ENCODE measurements at places on chromosomes 5 and 9. TPM values are rescaled to one million over a fixed set of nuclear protein-coding genes. Genes with fewer than 3 reads are reported as not detected.

PCDHGA10 gene
- 1.2 TPM for polyA plus RNA-seq

UBTD2 gene
- 5.3 TPM for polyA plus RNA-seq

- no peak for DNase-seq
Observed at GRCh38 chr5:73722231-73722630, 96.2 kb downstream of the ARHGEF28 start.

GRCh38 chr5:142807372-142807911 is 37.3 kb downstream of the ARHGAP26 start:
- DNase-seq, result peak; percentile 45

PJA2 gene
- 26.5 TPM for polyA plus RNA-seq

DNA sequence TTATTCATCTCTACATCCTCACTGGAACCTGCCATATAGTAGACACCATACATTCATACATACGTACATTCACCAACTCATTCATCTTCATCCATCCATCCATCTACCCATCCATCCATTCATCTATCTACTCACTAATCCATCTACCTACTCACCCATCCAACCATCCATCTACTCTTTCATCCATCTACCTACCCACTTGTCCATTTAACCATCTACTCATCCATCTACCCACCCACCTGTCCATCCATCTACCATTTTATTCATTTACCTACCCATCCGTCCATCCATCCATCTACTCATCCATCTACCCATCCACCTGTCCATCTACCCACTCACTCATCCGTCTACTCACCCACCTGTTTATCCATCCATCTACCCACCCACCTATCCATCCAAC is 31.9 kb upstream of the LCP2 start:
- no peak for DNase-seq

- DNase-seq, result no peak
Observed at GRCh38 chr5:9712506-9712905, 82.4 kb upstream of the TAS2R1 start.

DNA sequence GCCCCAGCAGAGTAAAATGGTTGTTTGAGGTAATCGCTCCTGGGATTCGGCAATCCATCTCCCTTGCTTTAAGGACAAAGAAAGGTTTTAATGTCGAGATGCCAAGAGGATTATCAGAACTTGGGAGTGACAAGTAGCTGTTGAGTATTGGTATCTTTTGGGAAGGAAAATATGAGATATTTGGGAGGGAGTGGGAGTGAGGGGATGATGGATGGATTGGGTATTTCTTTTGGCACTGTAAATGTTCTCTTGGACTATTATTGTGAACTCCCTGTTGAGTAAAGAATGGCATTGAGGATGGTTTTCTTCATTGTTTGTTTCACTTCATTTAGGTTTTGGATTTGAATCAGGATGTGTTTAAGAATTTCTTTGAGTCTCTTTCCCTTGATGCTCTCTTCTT is 86.1 kb downstream of the PIP5K1B start:
- DNase-seq, result no peak

DNA sequence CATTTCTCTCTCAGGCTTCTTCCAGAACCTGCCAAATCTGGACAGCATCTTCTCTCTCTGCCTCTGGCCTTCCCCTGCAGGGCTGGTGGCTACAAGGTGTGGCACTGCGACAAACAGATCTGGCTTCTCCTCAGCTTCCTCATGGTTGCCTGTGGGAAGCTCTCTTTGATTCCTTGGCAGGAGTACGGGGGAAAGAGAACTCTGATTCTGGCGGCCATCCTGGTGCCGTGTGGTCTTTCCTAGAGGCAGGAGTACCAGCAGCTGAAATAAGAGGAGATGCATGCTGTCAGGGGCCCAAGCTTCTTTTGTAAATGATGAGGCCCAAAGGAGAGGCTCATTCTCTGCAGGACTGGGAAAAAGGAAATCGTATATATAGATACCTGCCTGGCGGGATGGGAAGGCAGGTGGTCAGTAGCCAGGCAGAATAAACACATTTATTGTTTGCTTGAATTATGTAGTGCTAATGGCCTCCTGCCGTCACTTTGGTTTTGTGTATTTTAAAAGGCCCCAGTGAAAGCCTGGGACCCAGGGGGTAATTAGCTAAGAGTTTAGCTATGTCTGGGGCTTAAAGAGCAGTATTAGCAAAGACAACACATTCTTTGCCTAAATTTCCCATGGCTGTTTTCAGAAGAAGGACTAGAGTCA is at the start of gene CER1:
CER1 (minus strand) TSS at position 343 of the 645 bp plus-strand sequence; CDS start at position 282, 61 bp downstream.
- no peak for DNase-seq

- no peak for DNase-seq
Observed at GRCh38 chr9:96480736-96481135, 30.8 kb downstream of the HABP4 start.

S1PR3 gene
- polyA plus RNA-seq, result 1.4 TPM

GRCh38 chr5:114120166-114120565 is 241.7 kb upstream of the KCNN2 start:
- no peak for DNase-seq
